ENCODE measurements at places on chromosomes 1 and 21.

DNA sequence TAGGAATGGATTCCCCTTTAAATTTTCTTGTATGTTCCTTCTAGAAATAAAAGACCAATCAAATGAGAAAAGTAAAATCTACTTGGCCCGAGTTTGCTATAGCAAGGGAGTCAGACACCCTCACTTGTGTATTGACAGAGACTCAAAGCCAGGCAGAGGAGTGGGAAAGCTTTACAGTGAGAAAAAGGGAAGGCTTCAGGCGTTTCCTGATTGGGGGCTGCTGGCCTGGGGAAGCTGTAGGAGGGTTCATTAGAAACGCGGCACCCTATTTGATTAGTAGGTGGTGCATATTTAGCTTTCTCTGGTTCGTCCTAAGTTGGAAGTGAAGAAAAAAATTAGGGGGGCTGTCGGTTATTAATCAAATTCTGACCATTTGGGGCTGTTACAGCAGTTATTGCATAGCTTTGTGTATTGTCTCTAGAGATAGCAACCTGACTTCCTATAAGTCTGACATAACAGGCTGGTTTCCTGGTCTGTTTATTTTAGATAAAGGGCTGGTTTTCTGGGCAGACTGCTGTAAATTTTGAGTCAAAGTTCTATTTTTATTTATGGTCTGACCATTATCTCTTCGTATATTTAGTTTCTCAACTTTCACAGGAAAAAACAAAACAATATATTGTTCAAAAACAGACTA lies 10.0 kb downstream of the SLC25A24 start:
- no peak for DNase-seq

- DNase-seq, result no peak
Observed at GRCh38 chr1:21574466-21575151, 65.4 kb downstream of the ALPL start.

DNA sequence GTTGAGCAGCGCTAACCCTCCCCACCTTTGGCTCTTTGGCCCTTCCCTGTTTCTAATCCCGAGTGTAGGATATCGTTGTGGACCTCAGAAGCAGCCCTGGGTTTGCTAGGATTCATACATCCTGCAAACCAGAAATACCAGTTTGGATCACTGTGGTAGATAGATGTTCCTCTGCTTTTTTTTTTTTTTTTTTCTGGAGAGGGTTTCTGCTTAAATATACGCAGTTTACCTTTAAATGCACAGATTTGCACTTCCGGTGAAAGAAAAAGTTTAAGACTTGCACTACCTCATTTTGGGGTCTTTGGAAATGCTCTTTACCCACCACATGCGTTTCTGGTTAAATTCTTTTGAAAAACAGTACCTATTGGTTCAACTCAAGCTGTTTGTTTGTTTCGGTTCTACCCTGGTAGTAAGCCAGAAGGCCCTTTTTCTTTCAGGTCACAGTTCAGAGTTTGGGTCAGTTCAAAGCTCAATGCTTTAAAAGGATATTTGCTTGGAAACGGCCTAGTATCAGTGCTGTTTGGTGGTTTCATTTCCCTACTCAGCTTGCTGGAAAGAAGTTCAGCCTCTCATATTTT lies 908 bp downstream of the DDI2 start:
- no peak for DNase-seq

- no peak for DNase-seq
Observed at GRCh38 chr1:174956976-174957375, 42.8 kb upstream of the CACYBP start.

DNA sequence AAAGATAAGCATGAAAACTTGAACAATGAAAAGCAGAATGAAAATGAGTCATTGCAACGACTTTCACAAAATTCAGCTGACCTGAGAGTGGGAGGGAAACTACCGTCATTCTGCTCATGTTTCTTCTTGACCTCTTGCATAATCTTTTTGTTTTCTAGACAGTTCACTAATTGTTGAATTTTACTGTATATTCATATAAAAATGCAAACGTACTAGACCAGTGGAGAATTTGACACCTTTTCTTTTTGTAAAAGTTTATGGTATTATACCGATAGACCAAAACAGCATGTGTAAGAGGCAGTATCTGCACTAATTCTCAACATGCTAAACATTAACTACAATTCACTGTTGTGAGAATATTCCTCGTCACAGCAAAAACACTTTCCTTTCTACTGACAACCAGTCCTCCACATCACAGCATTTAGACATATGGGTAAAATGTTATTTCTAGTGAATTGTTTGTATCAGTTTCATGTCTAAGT lies 137.8 kb downstream of the GREM2 start:
- no peak for DNase-seq

DNA sequence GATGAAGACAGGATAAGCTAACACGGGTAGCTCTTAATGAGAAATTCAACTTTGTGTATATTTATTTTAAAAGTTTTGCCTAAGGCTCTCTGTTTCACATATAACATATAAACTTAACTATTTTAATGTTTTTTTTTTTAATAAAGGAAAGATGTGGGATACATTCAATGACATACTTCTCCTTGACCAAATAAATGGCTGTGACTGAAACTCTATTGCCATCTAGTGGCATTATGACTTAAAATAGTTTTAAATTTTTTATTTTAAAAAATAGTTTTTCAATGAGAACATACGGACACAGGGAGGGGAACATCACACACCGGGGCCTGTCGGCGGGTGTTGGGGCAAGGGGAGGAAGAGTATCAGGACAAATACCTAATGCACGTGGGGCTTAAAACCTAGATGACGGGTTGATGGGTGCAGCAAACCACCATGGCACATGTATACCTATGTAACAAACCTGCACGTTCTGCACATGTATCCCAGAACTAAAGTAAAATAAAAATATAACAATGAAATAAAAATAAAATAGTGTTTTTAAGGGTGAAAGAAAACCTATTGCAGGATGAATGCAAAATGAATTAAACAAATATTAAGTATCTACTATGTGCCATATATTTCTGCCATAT lies 83.4 kb downstream of the LYST start:
- DNase-seq, result no peak

GRCh38 chr21:17390569-17390968 lies 122.3 kb upstream of the CXADR start:
- no peak for DNase-seq

- no peak for DNase-seq
Observed at GRCh38 chr1:19113697-19114092, 96.4 kb downstream of the UBR4 start.

DNA sequence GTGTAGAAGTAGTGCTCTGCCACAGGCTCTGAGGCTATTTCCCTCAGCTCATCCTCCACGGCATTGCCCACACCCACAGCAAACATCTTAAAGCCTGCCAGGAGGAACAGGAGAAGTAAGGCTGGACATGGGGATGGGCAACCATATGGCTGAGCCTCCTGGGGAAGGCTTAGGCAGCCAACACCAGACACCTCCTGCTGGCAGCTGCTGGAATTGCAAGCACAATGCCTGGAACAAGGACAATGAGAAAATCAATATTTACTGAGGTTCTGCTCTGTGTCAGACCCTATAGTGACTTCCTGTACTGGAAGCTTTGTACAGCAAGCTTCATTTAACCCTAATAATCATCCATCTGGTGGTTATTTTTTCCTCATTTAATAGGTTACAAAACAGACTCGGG lies 8.2 kb downstream of the MATN1 start:
- no peak for DNase-seq

DNA sequence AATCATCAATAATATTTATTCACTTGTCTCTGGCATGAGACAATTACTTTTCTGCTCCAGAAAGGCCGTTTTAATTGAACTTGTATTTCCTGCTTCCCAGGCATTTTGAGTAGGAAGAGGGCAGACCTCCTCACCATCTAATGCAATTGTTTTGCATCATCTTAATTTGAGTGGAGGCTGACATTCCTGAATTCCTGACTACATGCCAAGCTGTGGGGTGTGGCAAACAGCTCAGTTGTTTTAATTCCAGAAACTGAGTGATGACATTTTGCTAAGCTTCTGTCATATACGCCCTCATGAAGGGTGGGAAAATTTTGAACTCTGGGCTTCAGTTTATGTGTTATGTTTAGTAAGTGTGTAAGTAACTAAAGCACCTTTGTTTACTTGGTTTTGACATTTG lies 125.4 kb upstream of the USP25 start:
- no peak for DNase-seq

- DNase-seq, result no peak
Observed at GRCh38 chr1:116904791-116905320, 4.9 kb upstream of the PTGFRN start.

GRCh38 chr1:209560529-209560928 lies 23.0 kb upstream of the CAMK1G start:
- no peak for DNase-seq

DNA sequence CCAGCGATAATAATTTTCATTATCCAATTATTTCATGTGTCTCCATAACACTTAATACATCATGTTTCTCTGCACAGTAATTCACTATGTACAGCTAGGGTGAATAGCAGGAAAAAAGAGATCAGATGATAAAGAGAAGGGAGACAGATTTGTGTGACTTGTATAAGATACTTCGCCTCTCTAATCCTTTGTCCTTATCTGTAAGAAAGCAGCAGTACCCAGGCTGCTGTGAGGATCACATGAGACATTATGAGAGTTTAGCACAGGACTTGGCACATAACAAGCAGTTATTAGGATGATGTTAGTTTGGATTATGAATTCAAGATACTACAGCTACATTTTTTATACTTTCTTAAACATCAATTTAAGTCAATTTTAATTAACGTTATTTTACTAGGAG lies 6.3 kb downstream of the ERG start:
- no peak for DNase-seq

GRCh38 chr1:177817937-177818875 lies 151.7 kb downstream of the SEC16B start:
- no peak for DNase-seq

GRCh38 chr1:7045897-7046296 lies 260.6 kb downstream of the CAMTA1 start:
- DNase-seq, result no peak

GRCh38 chr21:45874716-45875415 lies 106.7 kb upstream of the COL6A1 start:
- no peak for DNase-seq

DNA sequence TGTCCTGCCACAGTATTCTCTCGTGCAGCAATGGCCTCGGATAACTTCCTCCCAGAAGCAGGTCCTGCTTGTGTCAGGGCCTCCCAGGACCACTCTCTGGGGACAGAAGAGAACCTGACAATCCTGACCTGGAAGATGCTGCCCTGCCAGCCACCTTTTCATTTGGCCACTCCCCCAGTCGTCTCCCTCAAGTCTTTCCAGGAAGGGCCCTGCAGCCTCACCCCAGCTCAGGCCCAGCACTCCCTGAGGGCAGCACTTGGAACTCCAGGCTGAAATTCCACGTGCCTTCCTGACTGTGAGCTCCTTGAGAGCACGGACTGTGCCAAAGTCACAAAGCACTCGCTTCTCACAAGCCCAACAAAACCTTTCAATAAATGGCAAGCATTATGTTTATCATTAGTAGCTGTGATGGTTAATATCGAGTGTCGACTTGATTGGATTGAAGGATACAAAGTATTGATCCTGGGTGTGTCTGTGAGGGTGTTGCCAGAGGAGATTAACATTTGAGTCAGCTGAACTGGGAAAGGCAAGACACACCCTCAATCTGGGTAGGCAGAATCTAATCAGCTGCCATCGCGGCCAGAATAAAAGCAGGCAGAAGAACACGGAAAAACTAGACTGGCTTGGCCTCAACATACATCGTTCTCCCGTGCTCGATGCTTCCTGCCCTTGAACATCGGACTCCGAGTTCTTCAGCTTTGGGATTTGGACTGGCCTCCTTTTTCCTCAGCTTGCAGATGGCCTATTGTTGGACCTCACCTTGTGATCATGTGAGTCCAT lies 2.3 kb upstream of the CLEC20A start:
- DNase-seq, result no peak

DNA sequence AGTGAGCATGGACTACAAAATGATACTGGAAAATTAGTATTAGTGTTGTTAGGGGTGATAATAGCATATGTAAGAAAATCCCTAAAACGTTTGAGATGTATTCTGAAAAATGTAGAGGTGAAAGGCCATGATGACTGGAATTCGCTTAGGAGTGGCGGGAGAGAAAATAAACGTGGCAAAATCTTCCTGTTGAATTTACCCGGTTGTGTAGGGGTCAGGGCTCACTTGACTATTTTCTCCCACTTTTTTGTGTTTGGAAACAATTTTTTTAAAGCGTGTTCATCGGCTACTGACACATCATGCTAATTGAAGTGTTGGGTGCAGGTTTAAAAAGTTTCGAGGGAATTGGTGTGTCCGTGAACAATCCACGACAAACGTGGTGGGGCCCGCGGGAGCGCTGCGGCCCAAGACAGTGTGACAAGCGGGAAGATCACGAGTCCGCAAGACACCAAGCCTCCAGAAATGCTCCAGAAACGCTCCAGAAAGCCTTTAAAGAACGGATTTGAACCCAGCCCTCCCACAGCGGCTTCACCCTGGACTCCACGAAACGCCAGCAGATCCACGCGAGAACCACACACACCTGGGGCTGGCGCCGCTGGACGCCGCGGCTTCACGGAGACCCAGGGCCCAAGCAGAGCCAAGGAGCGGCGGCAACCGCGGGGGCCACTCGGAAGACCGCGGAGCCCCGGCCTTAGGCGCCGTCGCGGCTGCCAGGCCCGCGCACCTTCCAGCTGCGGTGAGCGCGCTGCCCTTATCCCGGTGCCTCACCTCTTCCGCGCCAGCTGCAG lies 573 bp downstream of the PSMG1 start:
- DNase-seq, result no peak

- DNase-seq, result peak; percentile 17
Observed at GRCh38 chr1:54218883-54219687, 19.1 kb downstream of the MRPL37 start.

GRCh38 chr1:65178235-65178634 lies 30.2 kb downstream of the AK4 start:
- DNase-seq, result no peak

GRCh38 chr1:38142606-38143005 lies 96.0 kb upstream of the POU3F1 start:
- DNase-seq, result no peak

- DNase-seq, result peak; percentile 57
Observed at GRCh38 chr1:27519331-27520258, 29.6 kb upstream of the WASF2 start.

DNA sequence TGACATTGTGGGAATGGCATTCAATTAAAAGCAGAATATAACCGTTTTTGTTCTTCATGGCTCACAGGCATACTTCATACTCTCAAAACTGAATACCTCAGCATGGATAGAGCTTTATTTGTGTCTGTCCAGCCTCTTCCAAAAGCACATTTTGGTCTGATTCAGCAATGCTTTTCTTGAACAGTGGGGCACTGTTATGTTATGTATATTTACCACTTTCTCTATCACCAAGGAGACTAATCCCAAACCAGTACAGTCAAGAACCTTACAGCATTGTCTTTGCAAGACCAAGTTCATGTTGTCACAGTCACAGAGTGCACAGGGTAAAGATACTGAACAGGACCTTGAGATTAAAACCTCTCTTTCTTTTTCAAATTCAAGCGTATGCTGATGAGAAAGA lies 582.8 kb downstream of the PTBP2 start:
- DNase-seq, result no peak

- peak; percentile 82 for DNase-seq
Observed at GRCh38 chr1:26900001-26900814, at the start of gene GPATCH3. Gene GPATCH3, minus strand, starts transcription at chr1:26900467. Its CDS starts 25 bp downstream, at chr1:26900442.

GRCh38 chr1:110152133-110152785 lies 2.0 kb downstream of the SLC6A17 start:
- DNase-seq, result no peak

GRCh38 chr1:63758791-63759190 lies 15.0 kb upstream of the ROR1 start:
- DNase-seq, result no peak
